IMR-90 (cell line): ENCODE measurements at places on chromosomes 3 and 15. TPM values are rescaled to one million over a fixed set of nuclear protein-coding genes. Genes with fewer than 3 reads are reported as not detected.

GRCh38 chr3:170815340-170815739 is 54.7 kb downstream of the RPL22L1 start:
- H3K27me3 ChIP-seq = no peaks in the 10 kb centered on the region
- DNase-seq = no peak
- H3K4me1 ChIP-seq = peaks cover 6% of the 10 kb centered on the region
- no peak overlapping the region for H3K4me3 ChIP-seq

- H3K4me1 ChIP-seq = peaks cover 5% of the 10 kb centered on the region
- DNase-seq = no peak
- H3K27me3 ChIP-seq = no peaks in the 10 kb centered on the region
- H3K36me3 ChIP-seq = peaks cover 5% of the 10 kb centered on the region
Measured at GRCh38 chr3:52143616-52144015, 10.6 kb downstream of the POC1A start.

DNA sequence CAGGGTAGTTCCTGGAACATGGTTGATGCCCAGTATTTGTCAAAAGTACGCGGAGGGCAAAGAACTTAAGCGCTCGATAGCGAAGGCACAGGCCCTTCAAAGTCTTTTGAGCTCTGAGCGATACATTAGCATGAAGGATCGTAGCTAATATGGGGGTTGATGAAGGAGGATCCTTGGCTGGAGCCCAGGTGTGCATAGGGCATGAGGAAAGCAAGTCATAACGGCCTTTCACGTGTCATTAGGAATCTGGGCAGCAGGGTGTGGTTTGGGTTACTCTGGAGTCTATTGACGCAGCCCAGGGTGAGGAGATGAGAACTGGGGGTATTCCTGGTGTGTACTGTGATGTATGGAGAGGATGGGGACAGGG is 31.7 kb downstream of the SPINK8 start:
- peak overlapping the region; percentile 90 for H3K4me3 ChIP-seq
- H3K27ac ChIP-seq = peak overlapping the region; percentile 14; the same call in 1 of the 2 replicates
- peaks cover 4% of the 10 kb centered on the region for H3K4me1 ChIP-seq
- DNase-seq = peak; percentile 19
- H3K27me3 ChIP-seq = peaks cover 2% of the 10 kb centered on the region; the same call in 1 of the 2 replicates
- peaks cover 12% of the 10 kb centered on the region for H3K36me3 ChIP-seq

GRCh38 chr15:27084844-27085243 is 113.9 kb downstream of the GABRG3 start:
- H3K4me1 ChIP-seq = no peaks in the 10 kb centered on the region
- no peak overlapping the region for H3K27ac ChIP-seq
- H3K27me3 ChIP-seq = no peaks in the 10 kb centered on the region
- no peak overlapping the region for H3K4me3 ChIP-seq
- DNase-seq = no peak
- H3K36me3 ChIP-seq = no peaks in the 10 kb centered on the region

DNA sequence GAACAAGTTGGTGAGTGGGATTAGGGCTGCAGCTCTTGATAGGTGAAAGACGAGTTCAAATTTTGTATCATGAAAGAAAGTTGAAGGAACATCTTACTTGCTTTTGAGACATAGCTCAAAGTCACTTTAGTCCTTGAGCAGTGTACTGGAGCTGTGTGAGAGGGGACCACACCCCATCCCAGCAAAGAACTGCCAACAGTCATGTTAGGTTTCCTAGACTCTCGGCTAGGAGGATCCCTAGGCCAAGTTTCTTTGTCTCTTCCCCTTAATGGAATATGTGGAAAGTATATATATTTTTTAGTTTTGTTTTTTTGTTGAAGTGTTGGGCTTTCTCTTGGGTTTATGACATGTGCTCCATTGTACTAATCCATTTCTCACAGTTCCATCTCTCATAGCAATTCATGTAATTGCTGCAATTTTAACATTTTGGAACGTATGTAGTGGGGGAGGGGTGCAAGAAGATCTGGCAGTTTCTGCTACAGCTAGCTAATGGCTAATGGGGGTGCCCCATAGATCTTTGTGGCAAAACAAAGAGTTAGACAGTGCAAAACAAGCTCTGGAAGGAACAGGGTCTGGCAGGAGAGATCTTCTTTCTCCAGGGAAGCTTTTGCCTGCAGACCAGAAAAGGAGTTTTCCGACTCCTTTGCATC is 25.1 kb downstream of the TLNRD1 start:
- H3K4me3 ChIP-seq = no peak overlapping the region
- H3K27me3 ChIP-seq = no peaks in the 10 kb centered on the region
- H3K27ac ChIP-seq = no peak overlapping the region
- H3K4me1 ChIP-seq = peaks cover 12% of the 10 kb centered on the region

GRCh38 chr3:178762385-178762784 is 226.1 kb downstream of the KCNMB2 start:
- H3K27ac ChIP-seq = no peak overlapping the region
- no peak for DNase-seq
- H3K4me1 ChIP-seq = no peaks in the 10 kb centered on the region
- no peaks in the 10 kb centered on the region for H3K27me3 ChIP-seq
- H3K4me3 ChIP-seq = no peak overlapping the region

DNA sequence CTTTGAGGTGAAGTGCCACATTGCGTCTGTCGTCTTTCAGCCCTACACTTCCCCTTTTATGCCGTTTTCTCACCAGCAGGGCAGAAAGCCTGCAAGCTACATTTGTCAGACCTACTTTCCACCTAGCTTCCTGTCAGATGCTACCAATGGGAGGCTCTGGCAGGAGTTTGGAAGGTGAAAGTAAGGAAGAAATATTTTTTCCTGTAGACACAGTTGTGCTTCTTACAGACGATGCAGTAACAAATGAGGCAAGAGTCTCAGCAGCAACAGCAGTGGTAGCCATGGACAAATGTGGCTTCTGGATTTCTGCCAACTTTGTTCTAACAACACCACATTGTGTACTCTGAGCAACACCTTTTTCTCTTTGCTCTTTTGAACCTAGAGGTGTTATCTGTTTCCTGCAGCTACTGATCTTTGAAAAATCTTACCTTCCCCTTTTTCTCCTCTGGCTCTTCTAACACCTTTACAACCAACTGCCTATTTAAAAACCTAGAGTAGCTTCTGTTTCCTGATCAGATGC is 70.6 kb upstream of the STT3B start:
- no peak overlapping the region for H3K4me3 ChIP-seq
- no peak overlapping the region for H3K27ac ChIP-seq
- H3K36me3 ChIP-seq = no peaks in the 10 kb centered on the region
- no peak for DNase-seq

Gene CASR
- total RNA-seq = not detected in 2 replicates
